ENCODE measurements at places on chromosomes 7 and 10. TPM values are rescaled to one million over a fixed set of nuclear protein-coding genes. Genes with fewer than 3 reads are reported as not detected.

H2AZ2 gene
- 179 TPM for polyA plus RNA-seq

PRLHR gene
- polyA plus RNA-seq: not detected

UBE3C gene
- polyA plus RNA-seq: 47.2 TPM

CRHR2 gene
- polyA plus RNA-seq: 0.06 TPM

AS3MT gene
- 42.2 TPM for polyA plus RNA-seq

GRCh38 chr10:17904564-17904963, 47.2 kb upstream of the SLC39A12 start:
- no peak for DNase-seq

GRCh38 chr7:43925984-43926797, at the start of gene UBE2D4:
Gene UBE2D4, plus strand, starts transcription at chr7:43926436. Its CDS starts 97 bp downstream, at chr7:43926533.
- peak; percentile 88 for DNase-seq

GRCh38 chr10:60950300-60950699, 6.3 kb upstream of the RHOBTB1 start:
- DNase-seq: no peak

DNA sequence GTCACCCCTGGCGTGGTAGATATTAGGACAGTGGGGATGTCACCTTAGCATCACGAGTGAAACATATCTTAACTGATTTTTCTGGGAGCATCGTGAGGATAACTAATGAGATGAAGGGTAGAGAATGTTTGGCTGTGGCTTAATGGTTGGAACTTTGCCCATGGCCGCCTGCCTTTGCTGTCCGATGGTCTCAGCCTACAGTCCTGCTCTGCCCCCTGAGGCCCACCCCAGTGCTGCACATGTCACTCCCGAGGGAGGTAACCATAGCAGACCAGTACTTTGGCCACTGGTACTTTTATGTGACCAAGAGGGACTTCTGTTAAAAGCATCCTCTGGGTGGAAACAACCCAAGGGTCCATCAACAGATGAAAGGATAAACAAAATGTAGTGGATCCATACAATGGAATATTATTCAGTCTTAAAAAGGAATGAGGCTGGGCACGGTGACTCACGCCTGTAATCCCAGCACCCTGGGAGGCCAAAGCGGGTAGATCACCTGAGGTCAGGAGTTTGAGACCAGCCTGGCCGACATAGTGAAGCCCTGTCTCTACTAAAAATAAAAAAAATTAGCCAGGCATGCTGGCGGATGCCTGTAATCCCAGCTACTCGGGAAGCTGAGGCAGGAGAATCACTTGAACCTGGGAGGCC, 58.4 kb downstream of the TACR2 start:
- peak; percentile 47 for DNase-seq

DNA sequence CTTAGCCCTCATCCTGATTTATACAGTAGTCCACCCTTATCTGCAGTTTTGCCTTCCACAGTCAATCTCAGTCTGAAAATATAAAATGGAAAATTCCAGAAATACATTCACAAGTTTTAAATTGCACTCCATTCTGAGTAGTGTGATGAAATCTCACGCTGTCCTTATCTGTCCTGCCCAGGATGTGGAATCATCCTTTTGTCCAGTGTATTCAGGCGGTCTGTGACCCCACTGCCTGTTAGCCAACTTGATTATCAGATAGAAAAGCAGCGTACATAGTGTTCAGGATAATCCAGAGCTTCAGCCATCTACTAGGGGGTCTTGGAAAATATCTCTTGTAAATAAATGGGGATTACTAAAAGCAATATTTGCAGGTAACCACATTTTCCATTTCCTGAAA, 146.3 kb downstream of the MALRD1 start:
- no peak for DNase-seq

DNA sequence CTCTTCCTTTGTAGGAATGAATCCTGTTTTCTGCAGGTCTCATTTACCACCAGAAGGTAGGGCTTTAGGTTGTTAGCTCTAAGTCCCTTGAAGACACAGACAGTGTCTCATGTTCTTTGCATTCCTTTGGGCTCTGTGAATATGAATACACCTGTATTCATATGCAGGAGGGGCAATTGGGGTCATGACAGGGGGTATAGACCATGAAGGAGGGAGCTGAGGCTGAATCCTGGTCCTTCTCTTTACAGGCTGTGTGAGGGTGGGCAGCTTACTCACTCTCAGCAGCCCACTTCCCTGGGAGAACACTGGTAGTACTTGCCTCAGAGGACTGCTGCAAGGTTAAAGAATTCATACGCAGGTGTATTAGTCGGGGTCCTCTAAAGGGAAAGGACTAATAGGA, 267.2 kb upstream of the MGMT start:
- DNase-seq: no peak

- peak; percentile 15 for DNase-seq
Measured at GRCh38 chr10:129940617-129941198, 23.4 kb downstream of the EBF3 start.

DNA sequence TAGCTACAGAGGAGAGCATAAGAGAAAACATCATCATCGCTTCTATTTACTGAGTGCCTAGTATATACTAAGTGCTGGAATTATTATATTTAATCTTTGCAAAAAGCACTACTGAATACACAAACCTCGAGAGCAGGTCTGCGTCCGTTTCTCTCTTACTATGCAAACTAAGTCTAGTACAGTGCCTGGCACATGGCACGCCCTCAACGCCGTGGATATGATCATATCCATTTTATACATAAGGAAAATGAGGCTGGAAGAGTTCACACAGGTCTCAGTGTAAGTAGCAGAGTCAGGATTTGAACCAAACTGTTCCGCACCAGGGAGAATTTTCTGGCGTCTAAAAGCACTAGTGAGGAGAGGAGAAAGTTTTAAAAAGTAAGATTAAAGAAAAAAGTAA, 17.6 kb downstream of the MXI1 start:
- DNase-seq: no peak

DNA sequence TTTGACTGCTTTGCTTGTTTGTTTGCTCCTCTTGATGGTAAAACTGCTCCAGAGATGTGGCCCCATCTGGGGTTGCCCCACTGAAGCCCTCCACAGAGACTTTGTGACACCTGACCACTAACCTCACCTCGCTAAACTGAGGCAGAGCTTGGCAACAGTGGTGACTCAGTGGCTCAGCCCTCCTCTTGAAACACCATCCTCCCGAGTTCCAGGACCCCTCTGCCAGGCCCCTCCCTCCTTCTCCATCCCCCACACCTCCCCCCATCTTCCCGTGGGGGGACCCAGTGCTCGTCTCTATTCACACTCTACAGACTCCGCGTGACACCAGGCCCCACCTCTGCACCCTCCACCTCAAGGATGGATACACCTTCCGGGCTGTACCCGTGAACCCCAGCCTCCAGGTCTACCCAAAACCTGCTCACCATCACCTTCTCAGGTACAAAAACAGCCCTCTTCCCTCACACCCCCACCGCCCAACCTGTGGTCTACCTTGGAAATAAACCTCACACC, 19.0 kb upstream of the RET start:
- no peak for DNase-seq

- DNase-seq: no peak
Measured at GRCh38 chr7:28570970-28571288, 158.6 kb downstream of the CREB5 start.

GRCh38 chr10:3217853-3218252, 45.3 kb upstream of the PITRM1 start:
- DNase-seq: no peak

GRCh38 chr10:120980279-120981255, 129.4 kb downstream of the WDR11 start:
- no peak for DNase-seq

Measured in heart left ventricle (tissue), 16 donors.